ENCODE measurements at places on chromosomes 13 and 19. TPM values are rescaled to one million over a fixed set of nuclear protein-coding genes. Genes with fewer than 3 reads are reported as not detected.

- DNase-seq = no peak
Measured at GRCh38 chr19:33812388-33813330, 16.0 kb downstream of the KCTD15 start.

RELB gene
- total RNA-seq = 2.3 TPM

GRCh38 chr19:48158210-48158790, 11.8 kb downstream of the LIG1 start:
- no peak for DNase-seq

SH2D3A gene
- total RNA-seq = 0.25 TPM

DNA sequence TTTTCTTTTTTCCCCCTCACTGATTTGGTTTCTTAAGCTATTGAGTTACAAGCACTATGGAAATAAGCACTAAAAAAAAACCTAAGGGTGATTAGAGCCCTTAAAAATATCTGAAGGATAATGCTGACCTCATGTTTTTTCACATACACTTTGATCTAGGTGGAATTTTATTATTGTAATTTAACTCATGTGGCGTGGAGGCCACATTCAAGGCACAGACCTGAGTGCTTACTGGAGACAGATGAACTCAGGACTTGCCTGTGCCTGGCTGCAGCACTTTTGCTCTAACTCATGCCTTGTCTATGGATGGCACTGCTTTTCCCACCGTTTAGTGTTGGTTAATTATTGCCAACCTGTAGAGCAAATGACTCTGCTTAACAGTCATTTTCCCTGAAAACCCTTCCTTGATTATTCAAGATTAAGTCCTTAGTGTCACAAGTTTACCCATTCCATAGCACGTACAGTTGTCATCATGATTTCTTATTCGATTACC, 541.4 kb downstream of the GPC6 start:
- DNase-seq = no peak

GRCh38 chr13:29255567-29255966, 339.9 kb downstream of the SLC7A1 start:
- DNase-seq = no peak

ZFP82 gene
- 5.2 TPM for total RNA-seq

GAPDHS gene
- not detected for total RNA-seq

Data from right cardiac atrium (tissue), 5 donors.